ENCODE measurements at places on chromosomes 12 and 14.

DNA sequence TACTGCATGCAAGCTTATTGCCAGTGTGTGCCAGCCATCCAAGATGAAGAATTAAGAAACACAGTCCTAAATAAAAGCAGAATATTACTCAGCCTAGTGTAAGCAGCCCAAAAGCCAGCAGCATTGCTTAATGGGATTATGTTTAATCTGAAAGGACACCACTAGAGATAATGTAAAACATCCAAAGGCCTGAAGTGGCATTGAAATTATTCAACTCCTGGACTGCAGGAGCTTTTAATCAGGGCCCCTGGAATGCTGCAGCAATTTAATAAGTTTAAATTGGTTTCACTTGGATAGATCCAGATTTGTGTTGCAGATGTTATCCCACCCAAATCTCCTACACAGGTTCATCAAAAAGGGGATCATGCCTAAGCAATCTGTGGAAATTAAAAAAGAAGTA, 193.0 kb downstream of the C12orf50 start:
- no peak for DNase-seq

GRCh38 chr12:59075968-59076490, 155.7 kb upstream of the LRIG3 start:
- DNase-seq = no peak

- no peak for DNase-seq
These were observed 64.4 kb downstream of the FBXL14 start for GRCh38 chr12:1529862-1530591.

DNA sequence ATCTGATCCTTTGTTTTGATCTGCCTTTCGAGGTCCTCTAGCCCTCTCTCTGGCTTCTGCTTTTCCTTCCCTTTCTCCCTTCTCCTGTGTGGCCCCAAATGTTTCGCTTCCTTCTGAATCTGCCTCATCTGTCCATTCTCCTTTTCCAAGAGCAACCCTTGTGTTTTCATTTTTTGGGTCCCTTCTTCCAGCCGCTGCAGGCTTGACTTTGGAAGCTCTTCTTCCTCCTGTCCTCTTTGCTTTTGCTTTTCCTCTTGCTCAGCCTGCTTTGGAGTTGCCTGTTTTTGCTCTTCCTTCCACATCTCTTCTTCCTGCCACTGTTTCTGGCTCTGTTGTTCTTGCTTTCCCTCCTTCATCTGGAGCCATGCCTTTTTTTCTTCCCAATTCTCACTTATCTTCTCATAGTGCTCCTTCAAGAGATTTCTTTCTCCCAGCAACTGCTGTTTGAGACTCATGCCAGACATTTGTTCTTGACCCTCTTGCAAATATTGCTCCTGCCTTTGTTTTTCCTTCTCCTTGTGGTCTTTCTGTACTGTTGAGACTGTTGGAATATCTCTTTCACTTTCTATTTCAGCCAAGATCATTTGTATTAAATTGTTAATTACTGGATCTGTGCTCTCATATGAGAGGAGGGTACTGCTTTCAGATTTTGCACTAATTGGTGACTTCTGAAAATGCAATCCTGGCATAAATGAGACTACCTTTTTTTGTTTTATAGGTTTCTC, 42.4 kb downstream of the FAM186A start:
- DNase-seq = no peak

DNA sequence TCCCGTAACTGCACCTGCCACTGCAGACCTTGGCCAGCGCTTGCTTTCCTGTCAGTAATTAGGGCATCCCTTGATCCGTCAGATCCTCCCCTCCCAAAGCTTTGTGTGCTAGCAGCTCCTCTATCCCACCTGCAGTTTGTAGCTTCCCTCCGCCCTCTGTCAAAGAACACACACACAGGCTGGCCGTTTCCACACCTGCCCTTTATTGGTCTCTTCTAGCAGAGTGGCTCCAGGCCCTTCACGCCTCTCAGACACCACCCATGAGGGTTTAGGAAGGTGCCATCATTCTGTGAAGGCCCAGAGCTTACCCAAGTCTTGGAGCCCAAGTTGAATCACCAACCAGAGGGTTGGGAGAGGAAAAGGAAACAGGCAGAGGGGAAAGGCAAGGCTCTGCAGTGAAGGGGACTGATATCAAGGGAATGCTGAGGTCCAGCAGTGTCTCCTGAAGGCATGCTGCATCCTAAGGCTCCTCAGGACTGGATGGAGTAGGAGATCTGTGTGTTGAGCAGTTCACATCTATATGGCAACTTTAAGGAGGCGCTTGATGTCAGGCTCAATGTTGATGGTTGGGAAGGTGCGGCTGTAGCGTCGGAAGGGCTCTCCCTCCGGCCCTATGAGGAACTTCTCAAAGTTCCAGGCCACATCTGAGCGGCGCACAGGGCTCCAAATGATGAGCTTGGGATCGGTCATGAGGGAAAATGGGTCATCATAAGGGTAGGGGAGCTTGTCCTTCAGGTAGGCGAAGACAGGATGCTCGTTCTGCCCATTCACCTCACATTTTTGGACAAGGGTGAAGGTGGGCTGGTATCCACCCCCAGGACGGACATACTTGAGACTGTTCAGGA, 3.4 kb downstream of the GPX2 start:
- no peak for DNase-seq

GRCh38 chr12:80802652-80803400, 86.1 kb downstream of the MYF5 start:
- no peak for DNase-seq

GRCh38 chr12:89311703-89312293, 40.5 kb downstream of the DUSP6 start:
- DNase-seq = no peak

DNA sequence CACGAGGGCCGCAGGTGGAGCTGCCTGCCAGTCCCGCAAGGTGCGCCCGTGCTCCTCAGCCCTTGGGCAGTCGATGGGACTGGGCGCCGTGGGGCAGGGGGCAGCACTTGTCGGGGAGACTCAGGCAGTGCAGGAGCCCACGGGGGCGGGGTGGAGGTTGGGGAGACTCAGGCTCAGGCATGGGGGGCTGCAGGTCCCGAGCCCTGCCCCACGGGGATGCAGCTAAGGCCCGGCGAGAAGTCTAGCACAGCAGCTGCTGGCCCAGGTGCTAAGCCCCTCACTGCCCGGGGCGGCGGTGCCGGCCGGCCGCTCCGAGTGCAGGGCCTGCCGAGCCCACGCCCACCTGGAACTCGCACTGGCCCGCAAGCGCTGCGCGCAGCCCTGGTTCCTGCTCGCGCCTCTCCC, 39.2 kb upstream of the P2RX7 start:
- no peak for DNase-seq

- DNase-seq = no peak
These were observed 2.6 kb downstream of the YLPM1 start for GRCh38 chr14:74765721-74766120.

- DNase-seq = no peak
These were observed 603.2 kb downstream of the C12orf50 start for GRCh38 chr12:87425942-87426554.

- no peak for DNase-seq
These were observed at the start of gene DCN for GRCh38 chr12:91182636-91183455. Gene DCN, minus strand, starts transcription at chr12:91182817. Its CDS starts 4,265 bp downstream, at chr12:91178552.

GRCh38 chr14:81400852-81401251, 728 bp upstream of the STON2 start:
- DNase-seq = peak; percentile 86

- no peak for DNase-seq
These were observed 65.4 kb downstream of the GLT1D1 start for GRCh38 chr12:128918481-128919260.

DNA sequence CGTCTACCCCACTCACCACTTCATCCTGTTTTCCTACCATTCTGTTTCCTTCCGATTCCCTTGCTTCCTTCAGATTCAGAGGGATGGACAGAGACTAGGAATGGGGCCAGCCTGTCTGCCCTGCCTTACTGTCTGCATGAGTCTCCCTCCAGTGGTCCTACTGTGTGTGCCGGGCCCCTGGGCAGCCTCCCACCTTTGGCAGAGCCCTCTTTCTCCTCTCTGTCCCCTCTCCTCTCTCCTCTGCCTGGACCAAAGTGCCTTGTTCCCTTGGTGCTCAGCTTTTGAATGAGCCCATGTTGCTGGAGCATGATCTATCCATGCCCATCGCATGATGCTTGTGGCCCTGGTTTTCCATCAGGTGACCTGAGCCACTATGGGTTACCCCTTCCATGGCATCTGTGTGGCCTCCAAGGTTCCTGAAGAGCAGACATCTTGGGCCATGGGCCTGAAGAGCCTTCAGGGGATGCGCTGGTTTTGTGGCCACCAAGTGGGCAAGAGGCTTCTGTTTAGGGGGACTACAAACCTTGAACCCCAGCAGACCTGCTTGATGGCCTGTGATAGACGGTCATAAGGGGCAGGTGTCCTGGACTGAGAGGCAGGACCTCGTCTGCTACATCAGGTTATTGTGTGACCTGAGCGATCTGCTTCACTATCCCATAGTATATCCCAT, 54.2 kb upstream of the BCL11B start:
- no peak for DNase-seq

DNA sequence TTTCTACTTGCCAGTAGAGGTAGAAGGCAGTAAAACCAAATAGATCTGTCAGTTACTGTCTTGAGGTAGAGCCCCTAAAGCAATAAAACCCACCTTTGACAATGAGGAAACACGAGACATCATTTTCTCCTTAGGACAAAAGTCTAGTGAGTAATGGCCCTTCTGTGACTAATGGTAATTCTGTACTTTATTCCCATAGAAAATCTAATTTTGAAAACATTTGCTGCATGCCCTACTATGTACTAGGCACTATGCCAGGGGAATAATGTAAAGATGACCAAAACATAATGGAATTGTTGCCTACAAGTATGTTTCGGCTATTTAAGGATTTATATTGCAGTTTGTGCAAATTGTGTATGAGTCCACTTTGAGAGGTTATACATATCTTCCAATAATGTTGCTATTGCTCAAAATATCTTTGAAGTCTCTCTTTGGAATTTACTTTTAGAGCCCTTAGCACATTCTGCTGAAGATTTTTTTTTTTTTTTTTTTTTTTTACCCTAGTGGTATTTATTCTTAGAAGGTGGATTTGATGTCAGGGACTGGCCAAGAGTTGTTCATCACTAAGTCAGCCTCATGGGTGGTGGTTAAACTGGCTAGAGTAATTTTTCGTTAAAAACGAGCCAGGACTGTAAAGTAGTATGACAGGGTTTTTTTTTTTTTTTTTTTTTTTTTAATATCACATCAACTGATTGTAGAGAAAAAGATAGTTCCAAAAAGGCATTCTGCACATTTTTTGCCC, 109.7 kb downstream of the CRADD start:
- DNase-seq = no peak

DNA sequence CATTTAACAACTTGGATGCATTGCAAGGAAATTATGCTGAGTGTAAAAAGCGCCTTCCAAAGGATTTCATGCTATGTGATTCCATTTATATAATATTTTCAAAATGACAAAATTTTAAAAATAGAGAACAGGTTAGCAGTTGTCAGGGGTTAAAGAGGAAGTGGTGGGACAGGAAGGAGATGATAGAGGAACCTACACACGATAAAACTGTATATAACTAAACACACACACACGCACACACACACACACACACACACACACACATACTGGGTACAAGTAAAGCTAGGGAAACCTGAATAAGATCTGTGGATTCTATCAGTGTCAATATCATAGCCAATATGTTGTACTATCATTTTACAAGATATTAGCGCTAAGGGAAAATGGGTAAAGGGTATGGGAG, 17.2 kb downstream of the TTC9 start:
- DNase-seq = no peak

GRCh38 chr14:91555531-91555930, 45.4 kb upstream of the PPP4R3A start:
- DNase-seq = no peak

DNA sequence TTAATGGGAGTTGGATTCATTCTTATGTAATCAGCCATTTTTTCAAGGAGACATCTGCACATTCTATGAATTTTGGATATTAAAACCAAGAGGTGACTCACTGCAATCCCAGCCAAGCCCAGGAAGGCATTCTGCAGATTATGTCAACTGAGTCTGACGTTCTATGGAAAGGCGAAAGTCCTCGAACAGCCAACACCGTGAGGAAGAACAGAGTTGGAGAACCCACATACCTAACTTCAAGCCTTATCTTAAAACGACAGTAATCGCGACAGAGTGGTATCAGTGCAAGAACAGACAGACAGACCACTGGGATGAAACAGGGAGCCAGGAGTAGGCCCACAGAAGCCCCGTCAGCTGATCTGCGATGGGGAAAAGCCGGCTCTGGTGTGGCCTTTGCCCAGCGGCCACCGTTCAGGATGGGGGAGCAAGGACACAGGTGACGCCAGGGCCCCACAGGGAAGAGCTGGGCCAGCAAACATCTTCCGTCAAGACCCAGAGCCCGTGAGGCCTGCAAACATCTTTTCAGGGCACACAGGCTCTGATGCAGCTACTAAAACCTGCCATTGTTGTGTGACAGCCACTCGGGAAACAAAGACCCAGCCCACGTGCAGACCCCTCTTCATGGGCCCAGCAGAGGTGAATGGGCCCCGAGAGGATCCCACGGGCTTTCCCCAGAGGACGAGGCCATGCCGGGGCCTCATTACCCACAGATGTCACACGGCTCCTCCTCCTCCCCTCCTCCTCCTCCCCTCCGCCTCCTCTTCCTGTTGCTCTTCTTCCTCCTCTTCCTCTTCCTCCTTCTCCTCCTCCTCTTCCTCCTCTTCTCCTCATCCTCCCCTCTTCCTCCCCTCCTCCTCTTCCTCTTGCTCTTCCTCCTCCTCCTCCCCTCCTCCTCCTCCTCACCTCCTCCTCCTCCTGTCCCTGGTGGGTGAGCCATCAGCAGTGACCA, 277.6 kb downstream of the ADGRD1 start:
- DNase-seq = no peak

DNA sequence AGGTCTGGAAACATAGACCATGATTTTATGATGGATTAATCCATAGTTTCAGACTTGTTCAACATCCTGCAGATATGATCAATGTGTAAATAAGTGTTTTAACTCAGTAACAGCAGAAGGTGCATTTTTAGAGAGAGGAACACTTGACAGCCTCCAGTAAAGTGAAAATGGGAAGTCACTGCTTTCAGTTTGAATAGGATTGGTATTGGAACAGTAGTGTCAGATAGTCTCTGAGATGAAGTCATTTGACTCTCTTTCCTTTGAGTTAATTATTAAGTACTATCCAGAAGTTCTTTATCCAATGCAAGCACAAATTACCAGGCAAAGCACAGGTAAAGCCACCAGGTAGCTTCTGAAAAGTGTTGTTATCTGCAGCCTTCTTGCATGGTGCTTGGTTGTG, 14.5 kb upstream of the NAV3 start:
- DNase-seq = no peak

- DNase-seq = peak; percentile 92
These were observed 759 bp upstream of the KLC1 start for GRCh38 chr14:103628221-103628683.

- DNase-seq = peak; percentile 84
These were observed 864 bp downstream of the DNAJC22 start for GRCh38 chr12:49347311-49348193.

DNA sequence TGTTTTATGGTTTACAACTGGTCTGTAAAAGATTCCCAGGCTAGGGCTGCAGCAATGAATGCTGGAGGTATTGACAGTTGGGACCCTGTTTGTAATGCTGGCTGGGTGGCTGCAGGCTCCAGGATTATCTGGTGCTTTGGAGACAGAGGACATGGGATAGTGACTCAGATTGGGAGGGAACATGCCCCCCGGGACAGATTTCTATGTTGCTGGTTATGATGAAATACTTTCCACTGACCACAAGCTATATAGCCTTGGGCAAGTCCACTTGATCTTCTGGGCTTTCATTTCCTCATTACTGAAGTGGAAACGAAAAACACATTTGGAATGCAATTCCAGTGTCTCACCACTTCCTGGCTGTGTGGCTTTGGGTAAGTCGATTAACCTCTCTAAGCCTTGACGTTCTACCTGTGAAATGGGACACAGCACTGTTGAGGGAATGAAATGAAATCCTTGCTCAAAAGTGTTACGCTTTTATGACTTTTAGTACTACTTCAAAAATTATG, 6.3 kb upstream of the TPCN1 start:
- peak; percentile 91 for DNase-seq

GRCh38 chr12:132467511-132467910, 22.4 kb upstream of the FBRSL1 start:
- no peak for DNase-seq
